Activated T-cell treated with anti-CD3 and anti-CD28 coated beads, Interleukin-2, amount 50 U/mL, for 72 hours (primary cell): ENCODE measurements at places on chromosomes 2 and 18. TPM values are rescaled to one million over a fixed set of nuclear protein-coding genes. Genes with fewer than 3 reads are reported as not detected.

ABCG8 gene
- not detected for total RNA-seq

MYL1 gene
- not detected for total RNA-seq

NLRC4 gene
- 0.58 TPM for total RNA-seq

PDE11A gene
- not detected for total RNA-seq

TRIM54 gene
- total RNA-seq: not detected

NPHP1 gene
- total RNA-seq: 1.8 TPM

CYBRD1 gene
- 1.1 TPM for total RNA-seq

CLEC4F gene
- total RNA-seq: not detected

MAP3K20 gene
- 11.9 TPM for total RNA-seq

COL6A3 gene
- total RNA-seq: 17.3 TPM

RFX8 gene
- 1.4 TPM for total RNA-seq

CHRNG gene
- not detected for total RNA-seq

SP100 gene
- 156 TPM for total RNA-seq

RGPD3 gene
- total RNA-seq: 0.24 TPM

RBFA gene
- total RNA-seq: 17.7 TPM

TYW5 gene
- total RNA-seq: 13.3 TPM
